ENCODE measurements at places on chromosomes 5 and 9.
A peak's percentile ranks its signal among the peaks of the same experiment; 100 is the strongest.

DNA sequence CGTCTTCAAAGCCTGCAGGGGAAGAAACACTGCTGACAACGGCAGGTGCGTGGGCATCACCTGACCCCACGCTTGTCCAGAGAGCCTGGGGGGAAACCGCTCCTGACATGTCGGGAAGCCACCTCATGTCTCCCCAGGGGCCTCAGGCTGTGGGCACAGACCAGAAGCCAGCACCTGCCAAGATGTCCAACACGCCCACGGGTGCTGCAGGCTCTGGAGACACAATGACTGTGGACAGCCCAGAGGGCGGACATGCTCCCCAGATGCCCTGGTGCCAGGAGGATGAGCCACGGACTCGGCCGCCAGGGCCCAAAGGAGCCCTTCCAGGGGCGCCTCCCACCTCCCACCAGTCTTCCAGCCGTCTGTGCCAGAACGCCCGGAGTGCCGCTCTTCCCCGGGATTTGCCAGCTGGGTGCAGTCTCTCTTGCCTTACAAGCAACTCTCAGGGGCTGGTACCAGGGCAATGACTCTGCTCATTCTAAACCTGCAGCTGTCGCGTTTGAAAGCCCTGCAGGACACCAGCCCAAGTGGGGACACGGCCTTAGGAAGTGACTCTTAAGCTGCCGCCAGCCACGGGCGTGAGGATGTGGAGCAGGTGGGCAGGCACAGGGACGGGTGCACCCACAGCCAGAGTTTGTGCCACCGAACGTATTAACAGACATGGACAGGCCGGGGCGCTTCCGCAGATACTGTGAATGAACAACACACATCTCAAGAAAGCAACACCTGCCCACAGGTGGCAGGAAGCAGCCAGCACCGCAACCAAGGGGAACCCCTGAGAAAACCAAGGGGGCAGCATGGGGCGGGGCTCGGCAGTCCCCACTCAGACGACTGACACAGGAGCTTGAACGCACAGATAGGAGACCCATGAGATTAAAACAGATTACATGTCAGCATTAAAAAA is 6.8 kb upstream of the LHX3 start:
- DNase-seq: no peak

GRCh38 chr9:109383356-109383755 is 62.5 kb upstream of the EPB41L4B start:
- no peak for DNase-seq

DNA sequence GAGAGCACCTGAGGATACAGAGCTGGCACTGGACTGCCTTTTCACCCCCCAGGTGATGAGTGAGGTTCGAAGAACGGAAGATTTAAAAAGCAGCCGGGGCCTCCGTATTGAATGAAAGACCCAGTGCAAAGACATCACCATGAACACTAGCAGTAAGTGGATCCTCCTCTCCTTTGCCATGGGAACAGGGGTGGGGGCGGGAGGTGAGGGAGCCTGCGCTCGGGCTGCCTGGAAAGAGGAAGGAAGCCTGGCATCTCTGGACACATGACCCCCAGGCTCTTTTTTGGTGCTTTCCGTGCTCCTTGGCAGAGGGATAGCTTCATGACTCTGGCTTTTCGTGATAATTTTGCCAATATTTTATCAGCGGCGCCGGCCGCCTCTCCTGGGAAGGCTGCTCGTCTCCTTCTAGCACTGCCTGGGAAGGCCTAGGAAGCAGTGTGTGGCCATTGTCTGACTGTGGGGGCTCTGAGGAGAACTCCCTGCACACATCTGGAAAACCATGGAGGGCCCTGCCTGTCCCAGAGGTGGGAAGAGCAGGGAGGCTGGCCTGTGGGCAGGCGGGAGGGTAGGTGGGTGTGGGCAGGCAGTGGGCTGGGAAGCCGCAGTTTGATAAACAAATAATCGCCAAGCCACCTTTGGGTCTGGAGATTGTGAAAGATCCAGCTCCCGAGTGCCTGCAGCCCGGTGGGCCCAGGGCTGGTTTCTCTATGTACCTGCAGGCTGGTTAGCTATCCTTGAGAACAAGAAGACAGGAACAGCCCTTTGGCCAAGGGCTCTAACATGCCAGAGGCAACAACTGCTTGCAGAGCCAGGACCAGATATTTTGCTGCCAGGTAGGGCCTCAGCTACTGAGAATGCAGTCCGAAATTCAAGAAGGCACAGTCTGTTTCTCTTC is 911 bp downstream of the ABLIM3 start:
- peak; percentile 67 for DNase-seq

- peak; percentile 99 for DNase-seq
Measured at GRCh38 chr5:8457187-8458037, 588.5 kb downstream of the MTRR start.

GRCh38 chr5:159337016-159337955 is 7.0 kb upstream of the IL12B start:
- no peak for DNase-seq

GRCh38 chr5:173139631-173140030 is 4.7 kb upstream of the BNIP1 start:
- DNase-seq: no peak

- no peak for DNase-seq
Measured at GRCh38 chr9:4127873-4128272, 172.0 kb downstream of the GLIS3 start.

Measured in NCI-H345 (cell line).